ENCODE measurements at places on chromosomes 2 and 18.

- no peak for DNase-seq
Observed at GRCh38 chr18:2392446-2392845, 178.9 kb downstream of the METTL4 start.

DNA sequence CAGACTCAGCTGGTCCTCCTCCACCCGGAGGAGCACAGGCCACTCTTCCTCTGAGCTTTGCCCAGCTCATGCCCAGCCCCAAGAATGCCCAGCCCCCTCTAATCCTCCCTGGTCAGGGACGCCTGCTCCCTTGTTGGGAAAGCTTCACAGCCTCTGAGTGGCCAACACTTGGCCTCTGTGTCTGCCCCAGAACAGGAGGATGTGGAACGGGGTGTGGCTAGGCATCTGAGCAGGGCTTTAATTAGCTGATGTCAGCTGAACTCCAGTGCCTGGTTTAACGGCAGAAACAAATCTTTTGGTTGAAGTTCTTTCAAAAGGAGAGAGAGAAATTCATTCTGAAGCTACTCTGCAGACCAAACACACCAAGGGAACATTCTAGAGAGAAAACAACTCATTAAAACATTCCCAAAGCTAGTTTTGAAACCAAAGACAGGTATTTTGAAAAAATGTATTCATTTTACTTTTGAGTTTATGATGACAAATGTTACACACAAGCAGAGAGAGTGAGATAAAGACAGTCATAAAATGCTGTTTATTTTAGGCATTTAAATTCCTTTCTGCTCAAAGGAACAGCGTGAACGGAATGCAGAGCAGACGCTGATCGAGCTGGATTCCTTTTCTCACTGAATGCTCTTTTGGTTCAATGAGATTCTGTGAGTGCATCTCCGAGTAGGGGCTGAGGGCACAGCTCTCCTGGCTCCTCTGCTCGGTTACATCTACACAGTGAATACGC, 63.8 kb downstream of the RTP5 start:
- no peak for DNase-seq

- DNase-seq = no peak
Observed at GRCh38 chr18:3480827-3481573, 31.0 kb downstream of the TGIF1 start.

GRCh38 chr2:37306024-37306423, 18.6 kb downstream of the PRKD3 start:
- DNase-seq = no peak

- no peak for DNase-seq
Observed at GRCh38 chr2:27664154-27664574, 475 bp downstream of the SLC4A1AP start.

- DNase-seq = no peak
Observed at GRCh38 chr18:35691625-35692024, 110.1 kb downstream of the GALNT1 start.

DNA sequence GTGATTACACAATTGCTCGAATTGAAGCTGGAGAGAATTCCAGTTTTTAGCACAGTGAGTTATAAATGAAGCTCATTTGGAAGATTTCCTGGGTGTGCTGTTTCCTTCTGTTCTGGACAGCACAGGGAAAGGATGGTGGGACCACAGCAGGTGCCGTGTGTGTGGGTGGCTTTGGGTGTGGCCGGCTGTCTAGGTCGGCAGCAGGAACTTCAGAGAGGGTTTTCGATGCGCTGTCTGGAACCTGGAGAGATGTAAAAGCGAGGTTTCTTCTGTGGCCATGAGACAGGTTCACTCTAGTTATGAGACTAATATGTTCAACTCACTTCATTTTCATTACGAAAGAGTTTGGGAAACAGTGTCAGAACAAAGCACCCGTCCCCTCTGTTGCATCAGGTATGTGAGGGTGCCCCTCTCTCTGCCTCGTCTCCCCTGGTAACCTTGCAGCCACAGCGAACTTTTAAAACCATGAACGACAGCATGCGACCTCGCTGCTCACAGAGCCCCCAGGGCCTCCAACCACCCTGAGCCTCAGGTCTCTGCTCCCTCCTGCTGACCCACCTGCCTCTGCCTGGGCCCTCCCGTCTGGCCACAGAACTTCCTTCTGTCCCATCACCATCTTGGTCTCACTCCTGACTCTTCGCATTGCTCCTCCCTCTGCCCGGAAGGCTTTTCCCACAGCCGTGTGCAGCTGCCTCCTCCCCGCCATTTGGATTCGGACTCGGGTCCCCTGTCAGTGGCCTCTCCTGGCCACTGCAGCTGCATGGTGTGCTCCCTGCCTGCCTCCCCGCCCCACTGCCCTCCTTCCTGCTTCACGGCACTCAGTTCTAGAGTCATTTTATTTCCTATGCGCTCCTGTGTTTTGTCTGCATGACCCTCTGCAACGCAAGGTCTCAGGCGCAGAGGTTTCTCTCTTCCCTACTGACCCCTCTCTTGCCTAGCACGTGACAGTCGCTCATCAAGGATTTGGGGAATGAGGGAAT, 151.2 kb downstream of the NDUFA10 start:
- no peak for DNase-seq

- peak; percentile 10 for DNase-seq
Observed at GRCh38 chr2:101179982-101180381, 28.8 kb upstream of the TBC1D8 start.

DNA sequence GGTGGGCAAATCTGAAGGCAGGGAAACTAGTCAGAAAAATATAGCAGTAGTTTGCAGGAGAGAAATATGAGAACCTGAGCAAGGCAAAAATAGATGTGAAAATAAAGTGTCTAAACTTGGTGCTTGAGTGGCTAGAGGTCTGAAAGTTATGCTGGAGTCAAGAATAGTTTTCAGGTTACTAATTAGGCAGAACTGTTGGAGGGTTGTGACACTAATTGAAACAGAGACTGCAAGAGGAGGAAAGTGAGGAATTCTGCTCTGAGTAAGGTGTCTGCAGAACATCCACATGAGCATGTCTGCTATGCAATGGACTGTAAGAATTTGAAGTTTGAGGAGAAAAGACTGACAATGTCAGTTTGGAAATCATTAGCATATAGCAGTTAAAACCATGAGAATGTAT, 444.0 kb upstream of the LRRTM1 start:
- DNase-seq = no peak

- DNase-seq = no peak
Observed at GRCh38 chr2:137813176-137813575, 151.1 kb upstream of the HNMT start.

DNA sequence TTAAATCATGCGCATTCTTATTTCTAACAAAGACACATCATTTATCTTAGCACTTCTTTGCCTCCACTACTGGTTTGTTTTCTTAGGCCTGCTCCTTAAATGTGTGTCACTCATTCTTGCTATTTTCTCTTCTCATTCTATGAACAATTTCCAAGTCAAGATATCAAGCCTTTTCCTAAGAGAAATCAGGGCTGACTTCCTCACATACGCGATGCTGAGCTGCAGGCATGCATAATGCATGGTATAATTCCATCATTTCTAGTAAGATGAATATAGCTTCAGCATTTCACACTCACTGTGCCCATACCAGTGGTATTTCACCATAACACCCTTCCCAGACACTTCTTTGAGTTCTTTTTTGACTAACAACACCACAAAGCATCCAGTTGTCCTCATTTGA, 838.9 kb upstream of the DDX18 start:
- DNase-seq = no peak

- DNase-seq = no peak
Observed at GRCh38 chr2:96906729-96907114, 36.8 kb upstream of the SEMA4C start.

Measured in CD4-positive, alpha-beta T cell treated with Interleukin-4 for 4 hours (primary cell).